Amygdala (tissue), 56 donors: ENCODE measurements at places on chromosomes 7 and 10.

- DNase-seq: no peak
Observed at GRCh38 chr7:91668217-91668616, 212.3 kb downstream of the MTERF1 start.

GRCh38 chr7:14639329-14639728 is 263.2 kb downstream of the DGKB start:
- no peak for DNase-seq

GRCh38 chr10:75265856-75266255 is 30.1 kb upstream of the COMTD1 start:
- DNase-seq: no peak

GRCh38 chr7:29255199-29255878 is 60.8 kb downstream of the CHN2 start:
- DNase-seq: no peak

DNA sequence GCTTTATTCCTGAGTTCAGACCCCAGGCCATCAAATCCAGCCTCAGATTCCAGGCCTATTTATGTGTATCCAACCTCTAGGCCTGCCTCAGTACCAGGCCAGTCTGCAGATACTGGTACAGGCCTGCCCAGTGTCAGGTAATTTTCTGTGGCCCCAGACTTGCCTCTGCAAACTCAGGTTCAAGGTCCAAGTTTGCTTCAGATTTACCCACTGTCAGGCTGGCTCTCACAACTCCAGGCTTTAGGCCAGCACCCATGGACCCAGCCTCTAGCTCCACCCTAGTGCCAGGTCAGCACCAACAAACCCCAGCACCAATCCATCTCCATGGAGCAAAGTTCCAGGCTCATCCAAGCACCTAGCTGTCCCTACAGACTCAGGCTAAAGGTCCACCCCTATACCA is 169.7 kb downstream of the ITGB1 start:
- no peak for DNase-seq

DNA sequence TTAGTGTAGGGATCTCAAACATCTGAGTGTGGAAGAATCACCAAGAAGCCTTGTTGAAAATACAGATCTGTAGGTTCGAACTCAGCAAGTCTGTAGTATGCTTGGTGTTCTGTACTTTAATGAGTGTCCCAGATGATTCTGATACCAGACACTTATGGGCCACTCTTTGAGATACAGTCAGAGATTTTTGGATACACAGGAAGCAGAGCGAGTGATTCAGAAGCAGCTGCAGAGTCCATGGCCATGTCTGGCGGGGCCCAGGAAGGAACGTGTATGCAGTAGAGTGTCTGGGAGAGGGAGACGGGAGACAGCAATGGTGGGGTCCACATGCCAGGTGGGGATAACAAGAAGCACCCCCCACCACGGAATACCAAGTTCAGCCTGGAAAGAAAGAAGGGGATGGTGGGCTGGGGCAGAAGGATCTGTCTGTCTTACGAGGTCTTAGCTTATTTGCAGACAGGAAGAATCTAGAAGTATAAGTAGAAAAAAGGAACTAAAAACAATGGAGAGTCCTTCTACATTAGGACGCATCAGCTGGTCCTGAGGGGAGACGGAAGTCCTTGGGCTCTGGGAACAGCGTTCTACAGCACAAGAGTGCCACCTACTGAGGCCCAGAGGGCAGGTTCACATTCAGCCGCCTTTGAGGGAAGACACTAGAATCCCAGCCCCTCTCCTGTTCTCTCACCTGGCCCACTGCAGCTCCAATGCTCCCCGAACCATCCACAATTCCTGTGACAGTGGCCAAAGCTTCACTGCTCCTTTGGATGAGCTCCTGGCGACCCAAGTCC is 55.4 kb downstream of the SLC37A3 start:
- DNase-seq: peak; percentile 10

- DNase-seq: no peak
Observed at GRCh38 chr7:3259711-3260400, 41.2 kb upstream of the SDK1 start.

GRCh38 chr7:14691597-14692203 is 210.9 kb downstream of the DGKB start:
- peak; percentile 13 for DNase-seq

- no peak for DNase-seq
Observed at GRCh38 chr10:113320987-113321386, 231.9 kb upstream of the HABP2 start.
